ENCODE measurements at places on chromosomes 16 and 17. TPM values are rescaled to one million over a fixed set of nuclear protein-coding genes. Genes with fewer than 3 reads are reported as not detected.

GRCh38 chr16:65572156-65572555, 450.3 kb upstream of the CDH11 start:
- no peaks in the 10 kb centered on the region for H3K4me1 ChIP-seq
- H3K36me3 ChIP-seq, result no peaks in the 10 kb centered on the region
- H3K4me3 ChIP-seq, result no peak overlapping the region
- no peak overlapping the region for H3K27ac ChIP-seq

GRCh38 chr16:14560523-14560922, 69.5 kb downstream of the PARN start:
- peaks cover 7% of the 10 kb centered on the region for H3K4me1 ChIP-seq
- DNase-seq, result no peak
- H3K36me3 ChIP-seq, result no peaks in the 10 kb centered on the region
- H3K27me3 ChIP-seq, result no peaks in the 10 kb centered on the region
- no peak overlapping the region for H3K27ac ChIP-seq

DNA sequence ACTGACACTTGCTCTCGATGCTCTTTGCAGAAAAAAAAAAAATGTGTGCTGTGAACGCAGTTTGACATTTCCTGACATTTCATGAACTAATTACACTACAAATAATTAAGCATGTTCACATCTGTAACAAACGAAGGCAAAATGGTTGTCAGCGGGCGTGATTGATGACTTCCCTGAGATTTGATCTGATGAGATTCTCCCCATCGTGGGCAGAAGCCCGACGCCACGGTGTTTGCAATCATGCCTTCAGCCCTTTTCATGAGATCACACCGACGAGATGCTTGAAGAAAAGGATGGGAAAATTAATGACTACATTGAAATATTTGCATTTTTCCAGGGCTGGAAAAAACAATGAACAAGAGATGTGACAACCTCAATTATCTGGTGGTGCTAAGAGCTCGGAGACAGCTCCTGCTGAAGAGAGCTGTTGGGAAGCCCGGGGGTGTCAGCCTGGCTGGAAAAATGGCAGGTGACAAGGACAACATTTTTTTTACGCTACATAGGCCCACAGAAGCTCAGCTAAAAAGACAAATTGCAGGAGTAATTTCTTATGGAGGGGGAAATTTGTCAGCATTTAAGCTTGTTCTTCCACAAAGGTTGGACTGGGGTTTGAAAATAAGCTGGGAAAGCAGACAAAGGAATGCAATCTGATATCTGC, 259.4 kb upstream of the IRX3 start:
- H3K27me3 ChIP-seq, result peaks cover 56% of the 10 kb centered on the region
- DNase-seq, result no peak
- no peak overlapping the region for H3K27ac ChIP-seq
- no peak overlapping the region for H3K4me3 ChIP-seq

GRCh38 chr17:35705705-35706104, 25.7 kb upstream of the RASL10B start:
- H3K4me1 ChIP-seq, result peaks cover 14% of the 10 kb centered on the region
- H3K27ac ChIP-seq, result no peak overlapping the region
- no peak for DNase-seq
- no peak overlapping the region for H3K4me3 ChIP-seq

DNA sequence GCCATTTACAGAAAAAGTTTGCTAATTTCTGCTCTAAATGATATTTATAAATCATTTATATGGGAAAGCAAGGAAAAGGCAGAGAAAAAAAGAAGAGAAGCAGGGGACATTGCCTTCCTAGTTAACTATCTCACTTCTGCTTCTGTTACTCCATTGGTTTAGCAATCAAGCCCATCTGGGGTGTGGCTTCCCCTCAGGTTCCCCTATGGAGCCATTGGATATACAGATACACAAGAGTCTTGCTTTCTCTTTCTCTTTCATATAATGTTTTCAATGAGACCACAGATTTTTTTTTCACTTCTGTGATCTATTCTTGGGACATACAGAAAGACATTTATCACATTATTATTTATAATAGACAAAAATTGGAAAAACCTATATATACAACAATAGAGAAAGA, 105.6 kb upstream of the TOM1L1 start:
- H3K36me3 ChIP-seq, result no peaks in the 10 kb centered on the region
- H3K4me3 ChIP-seq, result no peak overlapping the region
- no peaks in the 10 kb centered on the region for H3K27me3 ChIP-seq
- no peak overlapping the region for H3K27ac ChIP-seq

DNA sequence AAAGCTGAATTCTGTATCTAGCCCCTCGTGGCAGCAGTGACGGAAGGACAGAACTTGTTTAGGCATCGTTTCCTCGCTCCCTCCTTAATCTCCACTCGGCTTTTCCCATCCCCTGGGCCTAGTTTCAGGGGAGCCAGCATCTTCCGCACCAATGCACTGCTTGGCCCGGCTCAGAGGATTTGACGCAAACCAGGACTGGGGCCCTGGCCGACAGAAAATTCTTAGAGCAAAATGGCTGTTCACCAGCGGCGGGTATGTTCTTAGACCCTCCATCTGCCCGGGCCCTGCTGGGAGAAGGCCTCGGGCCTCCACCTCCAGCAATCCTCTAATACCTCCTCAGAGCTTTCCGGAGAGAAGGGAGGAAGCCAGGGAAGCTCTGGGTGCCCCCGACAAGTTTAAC, 54.6 kb downstream of the TBC1D16 start:
- no peak for DNase-seq
- H3K27me3 ChIP-seq, result no peaks in the 10 kb centered on the region
- no peak overlapping the region for H3K27ac ChIP-seq
- no peak overlapping the region for H3K4me3 ChIP-seq

C1QTNF8 gene
- total RNA-seq, result not detected

MMP15 gene
- total RNA-seq, result 11.6 TPM

- no peaks in the 10 kb centered on the region for H3K4me1 ChIP-seq
- H3K27me3 ChIP-seq, result peaks cover 3% of the 10 kb centered on the region
- no peak overlapping the region for H3K27ac ChIP-seq
- H3K36me3 ChIP-seq, result no peaks in the 10 kb centered on the region
- H3K4me3 ChIP-seq, result no peak overlapping the region
Observed at GRCh38 chr16:11610580-11610979, 23.9 kb upstream of the LITAF start.

Measured in esophagus muscularis mucosa (tissue), 4 donors.